Transverse colon (tissue), 4 donors: ENCODE measurements at places on chromosomes 4 and X. TPM values are rescaled to one million over a fixed set of nuclear protein-coding genes. Genes with fewer than 3 reads are reported as not detected.
A peak's percentile ranks its signal among the peaks of the same experiment; 100 is the strongest.

The IGSF1 gene
- total RNA-seq, result not detected

GRCh38 chr4:24650849-24651640 lies 66.7 kb upstream of the DHX15 start:
- H3K4me1 ChIP-seq, result peaks cover 10% of the 10 kb centered on the region
- no peak overlapping the region for H3K27ac ChIP-seq
- H3K27me3 ChIP-seq, result no peaks in the 10 kb centered on the region
- no peak for DNase-seq
- H3K4me3 ChIP-seq, result no peak overlapping the region

DNA sequence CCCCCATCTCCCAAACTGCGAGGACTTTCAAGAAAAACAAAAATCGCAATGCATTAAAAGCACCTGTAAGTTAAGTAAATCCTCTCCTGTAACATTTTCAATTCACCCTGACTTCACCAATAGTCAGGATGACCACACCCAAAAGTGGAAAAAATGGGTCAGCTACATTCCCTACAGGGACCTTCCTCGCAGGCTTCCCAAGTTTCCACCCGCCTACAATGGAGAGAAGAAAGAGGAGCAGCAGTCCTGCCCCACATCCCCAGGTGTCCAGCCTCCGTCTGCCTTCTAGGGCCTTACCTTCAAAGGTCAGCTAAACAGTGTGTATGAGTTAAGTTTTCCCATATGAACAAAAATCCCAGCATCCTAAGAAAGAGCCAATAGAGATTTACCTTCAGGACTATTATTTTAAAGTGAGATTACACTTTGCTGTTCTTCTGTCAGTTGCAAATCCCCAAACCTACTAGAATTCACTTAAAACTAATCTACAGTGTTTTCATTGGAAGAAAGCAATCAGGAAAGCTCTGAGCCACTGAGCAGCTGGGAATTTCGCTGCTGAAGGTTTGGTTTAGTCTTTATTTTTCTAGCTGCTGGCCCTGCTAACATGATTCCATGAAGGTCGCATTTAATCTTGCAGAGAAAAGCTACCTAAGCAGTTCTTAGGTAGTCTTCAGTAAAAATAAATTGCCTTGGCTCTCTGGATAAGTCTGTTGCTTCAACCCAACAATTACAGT lies 12.5 kb downstream of the IRF2 start:
- H3K27me3 ChIP-seq, result no peaks in the 10 kb centered on the region
- no peak for DNase-seq
- H3K4me1 ChIP-seq, result peaks cover 35% of the 10 kb centered on the region
- H3K27ac ChIP-seq, result no peak overlapping the region
- no peak overlapping the region for H3K4me3 ChIP-seq

GRCh38 chr4:3365871-3366842 lies 73.3 kb downstream of the RGS12 start:
- H3K36me3 ChIP-seq, result no peaks in the 10 kb centered on the region
- H3K27me3 ChIP-seq, result no peaks in the 10 kb centered on the region
- H3K4me3 ChIP-seq, result no peak overlapping the region

DNA sequence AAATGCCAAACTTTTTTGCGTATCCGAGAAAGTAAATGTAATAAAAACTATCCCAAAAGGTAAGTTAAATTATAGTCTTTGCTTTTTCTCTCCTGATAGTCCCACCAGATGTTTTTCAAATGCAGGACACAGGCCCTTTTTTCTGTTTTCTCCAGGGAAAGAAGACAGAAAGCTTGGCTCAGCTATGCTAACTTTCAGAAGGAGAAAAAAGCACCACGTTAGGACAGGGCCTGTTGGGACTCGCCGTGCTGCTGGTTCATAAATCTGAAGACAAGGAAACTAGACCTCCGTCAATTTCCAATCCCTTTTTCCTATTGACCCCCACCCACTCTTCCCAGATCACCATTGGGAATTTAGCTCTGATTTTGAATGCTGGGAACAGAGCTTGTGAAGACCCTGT lies 220.9 kb upstream of the SFRP2 start:
- no peaks in the 10 kb centered on the region for H3K4me1 ChIP-seq
- H3K27me3 ChIP-seq, result no peaks in the 10 kb centered on the region
- H3K4me3 ChIP-seq, result no peak overlapping the region
- peak overlapping the region; percentile 29 for H3K27ac ChIP-seq
- no peak for DNase-seq
- H3K36me3 ChIP-seq, result no peaks in the 10 kb centered on the region

DNA sequence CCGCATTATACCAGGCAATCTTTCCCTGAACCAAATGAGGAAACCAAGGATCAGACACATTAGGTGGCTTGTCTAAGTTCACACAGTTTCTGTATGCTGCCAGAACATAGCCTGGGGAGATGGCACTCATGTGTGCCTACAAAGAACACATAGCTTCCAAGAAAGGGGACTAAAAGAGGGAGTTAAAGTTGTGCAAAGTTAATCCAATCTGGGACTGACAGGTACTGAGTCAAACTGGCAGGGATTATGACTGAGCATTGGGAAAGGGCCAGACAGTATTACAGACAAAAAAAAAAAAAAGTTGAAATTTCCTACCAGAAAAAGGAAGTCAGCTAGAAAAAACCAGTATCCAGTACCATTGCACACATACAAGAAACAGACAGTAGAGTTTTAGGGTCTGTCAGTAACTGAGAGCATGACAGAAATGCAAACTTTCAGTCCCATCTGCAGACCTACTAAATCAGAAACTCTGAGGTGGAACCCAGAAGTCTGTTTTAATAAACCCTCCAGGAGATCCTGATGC lies 37.2 kb downstream of the ADAMTS3 start:
- H3K27me3 ChIP-seq, result no peaks in the 10 kb centered on the region
- no peak overlapping the region for H3K4me3 ChIP-seq
- no peak for DNase-seq
- no peaks in the 10 kb centered on the region for H3K36me3 ChIP-seq
- H3K4me1 ChIP-seq, result no peaks in the 10 kb centered on the region

- no peak for DNase-seq
- H3K4me3 ChIP-seq, result no peak overlapping the region
- peak overlapping the region; percentile 55 for H3K27ac ChIP-seq
- no peaks in the 10 kb centered on the region for H3K27me3 ChIP-seq
- no peaks in the 10 kb centered on the region for H3K36me3 ChIP-seq
Observed at GRCh38 chr4:174449944-174450785, 72.1 kb downstream of the HPGD start.

DNA sequence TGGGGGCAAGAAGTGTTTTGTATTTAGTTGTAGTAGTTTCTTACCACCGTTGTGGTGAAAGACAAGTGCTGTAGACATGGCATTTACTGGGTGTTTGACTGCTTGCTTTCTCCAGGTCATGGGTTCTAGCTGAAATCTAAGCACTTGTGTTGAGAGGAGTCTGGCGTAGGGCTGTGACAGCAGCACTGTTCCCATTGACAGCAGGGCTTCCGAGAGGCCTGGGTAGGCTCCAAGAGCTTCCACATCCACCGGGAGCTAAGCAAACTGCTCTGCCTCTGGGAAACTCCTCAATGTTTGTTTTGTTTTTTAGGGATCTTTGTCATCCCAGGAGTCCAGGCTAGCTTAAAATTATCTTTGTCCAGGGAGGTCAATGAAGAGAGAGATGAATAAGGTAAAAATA lies 44.3 kb downstream of the BMPR1B start:
- no peak overlapping the region for H3K27ac ChIP-seq
- H3K36me3 ChIP-seq, result no peaks in the 10 kb centered on the region
- H3K27me3 ChIP-seq, result no peaks in the 10 kb centered on the region
- no peak for DNase-seq
- H3K4me3 ChIP-seq, result no peak overlapping the region

The RPS6KA6 gene
- total RNA-seq, result 13.7 TPM

GRCh38 chr4:176406736-176407135 lies 87.0 kb downstream of the SPCS3 start:
- H3K27me3 ChIP-seq, result no peaks in the 10 kb centered on the region
- H3K27ac ChIP-seq, result no peak overlapping the region

DNA sequence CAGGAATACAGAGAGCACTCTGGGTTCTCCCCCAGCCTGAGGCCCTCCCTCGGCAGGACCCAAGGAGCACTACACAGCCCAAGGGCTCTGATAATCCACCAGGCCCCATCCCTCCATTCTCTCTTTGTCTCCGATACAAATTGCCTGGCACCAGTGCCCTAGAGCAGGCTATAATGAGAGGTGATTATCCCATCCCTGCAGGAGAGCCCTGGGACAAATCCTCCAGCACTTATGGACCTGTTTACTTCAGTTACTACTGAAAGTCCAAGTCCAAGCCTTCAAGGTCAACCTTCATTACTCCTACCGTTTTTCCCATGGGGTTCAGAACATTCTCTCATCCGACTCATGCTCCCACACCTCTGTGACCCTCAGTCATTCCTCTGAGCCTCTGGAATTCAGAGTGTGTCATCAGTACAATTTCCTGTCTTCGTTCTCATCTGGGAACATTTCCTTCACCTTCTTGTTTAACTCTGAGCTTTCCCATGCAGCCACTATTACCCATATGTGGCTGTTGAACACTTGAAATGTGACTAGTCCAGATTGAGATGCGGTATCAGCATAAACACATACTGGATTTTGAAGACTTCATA lies 299.0 kb downstream of the RAPGEF2 start:
- H3K27me3 ChIP-seq, result no peaks in the 10 kb centered on the region
- no peaks in the 10 kb centered on the region for H3K4me1 ChIP-seq
- no peak for DNase-seq
- no peak overlapping the region for H3K27ac ChIP-seq

DNA sequence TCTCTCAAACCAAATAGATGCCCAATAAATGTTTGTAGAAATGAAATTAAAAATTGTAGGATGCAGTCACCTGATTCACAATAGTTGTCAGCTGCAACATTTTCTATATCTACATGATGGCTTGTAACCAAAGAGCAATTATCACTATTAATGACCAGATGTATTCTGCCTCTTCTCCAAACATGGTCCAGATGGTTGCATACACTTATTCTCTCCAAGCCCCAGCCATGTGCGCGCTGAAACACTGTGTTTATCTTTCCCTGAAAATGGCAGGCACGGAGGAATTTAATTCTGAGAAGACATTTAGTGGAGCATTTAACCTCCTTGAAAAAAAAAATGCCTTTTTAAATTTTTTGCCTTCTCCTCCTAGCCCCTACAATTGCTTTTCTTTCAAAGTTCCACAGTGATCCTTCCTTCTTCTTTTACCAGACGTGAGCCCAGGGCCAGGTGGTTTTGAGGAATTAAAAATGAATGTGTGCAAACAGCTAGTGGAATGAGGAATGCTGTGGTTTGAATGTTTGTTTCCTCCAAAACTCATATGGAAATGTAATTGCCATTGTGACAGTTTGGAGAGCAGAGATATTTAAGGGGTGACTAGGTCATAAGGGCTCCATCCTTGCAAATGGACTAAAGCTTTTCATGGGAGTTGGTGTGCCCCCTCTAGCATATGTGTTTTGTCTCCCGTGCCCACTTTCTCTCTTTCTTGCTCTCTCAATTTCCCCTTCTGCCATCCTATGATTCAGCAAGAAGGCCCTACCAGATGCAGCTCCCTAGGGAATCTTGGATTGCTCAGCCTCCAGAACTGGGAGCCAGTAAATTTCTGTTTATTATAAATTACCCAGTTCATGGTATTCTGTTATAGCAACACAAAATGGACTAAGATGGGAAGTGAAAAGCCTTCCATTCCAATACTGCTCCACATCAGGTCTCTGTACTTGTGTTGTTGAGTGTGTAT lies 136.0 kb downstream of the GABRB1 start:
- no peaks in the 10 kb centered on the region for H3K4me1 ChIP-seq
- no peaks in the 10 kb centered on the region for H3K27me3 ChIP-seq
- no peak overlapping the region for H3K27ac ChIP-seq
- H3K4me3 ChIP-seq, result no peak overlapping the region

The PPP4R3C gene
- not detected for total RNA-seq

- no peaks in the 10 kb centered on the region for H3K36me3 ChIP-seq
- H3K27me3 ChIP-seq, result no peaks in the 10 kb centered on the region
- DNase-seq, result no peak
Observed at GRCh38 chrX:29318012-29318411, 730.8 kb downstream of the IL1RAPL1 start.

The ENPP6 gene
- total RNA-seq, result 0.64 TPM

- H3K4me1 ChIP-seq, result peaks cover 10% of the 10 kb centered on the region
- no peak for DNase-seq
- H3K27me3 ChIP-seq, result no peaks in the 10 kb centered on the region
Observed at GRCh38 chr4:83305187-83305586, 20.6 kb upstream of the COQ2 start.

GRCh38 chr4:180850318-180850940 lies 1392.8 kb upstream of the TENM3 start:
- H3K4me3 ChIP-seq, result no peak overlapping the region
- H3K36me3 ChIP-seq, result no peaks in the 10 kb centered on the region
- DNase-seq, result no peak

The VCX3A gene
- total RNA-seq, result not detected

The TCEAL2 gene
- 3.0 TPM for total RNA-seq

The CXCL8 gene
- total RNA-seq, result 0.55 TPM

DNA sequence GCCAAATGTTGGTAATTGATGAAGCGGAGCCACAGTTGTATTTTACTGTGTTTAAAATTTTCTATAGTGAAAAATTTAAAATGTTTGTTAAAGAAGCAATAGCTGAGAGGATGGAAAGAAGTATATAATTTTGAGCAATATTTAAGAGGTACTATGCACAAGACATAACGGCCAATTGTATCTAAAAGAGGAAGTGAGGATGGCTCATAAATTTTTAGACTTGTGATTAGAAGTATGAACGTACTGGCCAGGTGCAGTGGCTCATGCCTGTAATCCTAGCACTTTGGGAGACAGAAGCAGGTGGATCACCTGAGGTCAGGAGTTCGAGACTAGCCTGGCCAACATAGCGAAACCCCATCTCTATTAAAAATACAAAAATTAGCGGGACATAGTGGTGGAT lies 12.7 kb upstream of the HHIP start:
- H3K4me3 ChIP-seq, result no peak overlapping the region
- no peak for DNase-seq
- H3K36me3 ChIP-seq, result no peaks in the 10 kb centered on the region
- H3K27me3 ChIP-seq, result no peaks in the 10 kb centered on the region

The CLDN34 gene
- not detected for total RNA-seq

- H3K27ac ChIP-seq, result no peak overlapping the region
- no peak for DNase-seq
- H3K4me3 ChIP-seq, result no peak overlapping the region
- no peaks in the 10 kb centered on the region for H3K27me3 ChIP-seq
Observed at GRCh38 chr4:33751050-33751449, 2493.3 kb downstream of the ARAP2 start.

DNA sequence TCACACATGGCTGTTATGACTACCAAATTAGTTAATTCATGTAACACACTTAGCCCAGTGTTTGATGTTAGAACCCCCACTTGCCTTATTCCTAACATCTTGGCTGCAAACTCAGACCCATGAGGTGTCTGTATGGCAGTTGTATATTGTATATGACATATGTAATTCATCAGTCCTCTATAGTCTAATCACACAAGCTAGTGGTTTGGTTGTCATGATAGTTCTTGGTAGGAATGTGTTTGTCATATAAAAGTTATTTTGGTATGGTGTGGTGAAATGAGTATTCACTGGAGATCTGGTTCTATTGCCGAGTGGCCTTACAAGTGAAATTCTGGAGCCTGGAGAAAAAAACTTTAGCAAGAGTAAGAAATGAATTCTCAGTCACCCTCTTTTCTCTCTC lies 149.2 kb downstream of the AWAT2 start:
- no peak overlapping the region for H3K27ac ChIP-seq
- H3K36me3 ChIP-seq, result no peaks in the 10 kb centered on the region
- no peak for DNase-seq
- H3K27me3 ChIP-seq, result no peaks in the 10 kb centered on the region
- no peaks in the 10 kb centered on the region for H3K4me1 ChIP-seq

- H3K4me1 ChIP-seq, result no peaks in the 10 kb centered on the region
- no peaks in the 10 kb centered on the region for H3K27me3 ChIP-seq
- H3K27ac ChIP-seq, result no peak overlapping the region
Observed at GRCh38 chr4:128342762-128343161, 55.1 kb upstream of the PGRMC2 start.
